ENCODE measurements at places on chromosomes 16 and 17.

- no peak for DNase-seq
Measured at GRCh38 chr17:9760266-9760665, 31.1 kb downstream of the DHRS7C start.

DNA sequence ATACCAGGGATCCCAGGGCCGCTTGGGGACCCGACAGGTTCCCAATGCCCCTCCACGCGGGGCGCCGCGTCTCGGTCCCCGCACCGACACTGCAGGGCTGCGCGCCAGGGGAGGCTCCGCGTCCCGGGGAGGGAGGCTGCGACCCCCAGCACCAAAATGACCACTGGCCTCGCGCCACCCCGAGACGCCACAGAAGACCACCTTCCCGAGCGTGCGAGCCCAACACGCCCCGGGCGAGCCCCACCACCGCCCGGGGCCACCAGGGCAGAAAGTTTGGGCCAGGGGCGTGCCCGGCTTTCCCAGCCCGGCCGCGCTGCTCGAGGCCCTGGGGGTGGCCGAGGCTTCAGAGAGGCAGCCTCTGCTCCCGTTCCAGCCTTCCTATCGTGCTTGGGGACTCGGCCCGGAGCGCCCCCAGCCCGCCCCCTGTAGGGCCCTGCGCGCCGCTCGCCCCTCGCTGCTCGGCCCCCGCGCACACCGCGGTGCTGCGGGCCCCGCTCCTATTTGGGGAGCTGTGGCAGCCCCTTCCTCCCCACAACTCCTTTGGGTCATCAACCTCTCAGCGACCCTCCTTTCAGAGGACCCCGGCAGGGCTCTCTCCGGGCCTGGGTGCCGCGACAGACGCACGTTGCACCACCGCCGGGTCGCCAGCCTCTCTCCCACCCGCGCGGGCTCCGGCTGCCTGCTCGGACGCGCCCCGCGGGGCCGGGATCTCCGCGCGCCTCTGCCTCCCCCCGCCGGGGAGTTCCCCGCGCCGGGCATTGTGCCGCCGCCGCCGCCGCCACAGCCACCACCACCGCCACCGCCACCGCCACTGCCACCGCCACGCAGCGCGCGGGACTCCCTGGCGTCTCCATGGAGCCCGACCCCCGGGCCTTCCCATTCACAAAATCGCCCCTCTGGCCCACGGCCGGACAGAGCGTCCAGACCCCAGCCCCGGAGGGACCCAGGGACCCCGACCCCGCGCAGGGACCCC lies 892 bp downstream of the RBFOX3 start:
- DNase-seq: no peak

DNA sequence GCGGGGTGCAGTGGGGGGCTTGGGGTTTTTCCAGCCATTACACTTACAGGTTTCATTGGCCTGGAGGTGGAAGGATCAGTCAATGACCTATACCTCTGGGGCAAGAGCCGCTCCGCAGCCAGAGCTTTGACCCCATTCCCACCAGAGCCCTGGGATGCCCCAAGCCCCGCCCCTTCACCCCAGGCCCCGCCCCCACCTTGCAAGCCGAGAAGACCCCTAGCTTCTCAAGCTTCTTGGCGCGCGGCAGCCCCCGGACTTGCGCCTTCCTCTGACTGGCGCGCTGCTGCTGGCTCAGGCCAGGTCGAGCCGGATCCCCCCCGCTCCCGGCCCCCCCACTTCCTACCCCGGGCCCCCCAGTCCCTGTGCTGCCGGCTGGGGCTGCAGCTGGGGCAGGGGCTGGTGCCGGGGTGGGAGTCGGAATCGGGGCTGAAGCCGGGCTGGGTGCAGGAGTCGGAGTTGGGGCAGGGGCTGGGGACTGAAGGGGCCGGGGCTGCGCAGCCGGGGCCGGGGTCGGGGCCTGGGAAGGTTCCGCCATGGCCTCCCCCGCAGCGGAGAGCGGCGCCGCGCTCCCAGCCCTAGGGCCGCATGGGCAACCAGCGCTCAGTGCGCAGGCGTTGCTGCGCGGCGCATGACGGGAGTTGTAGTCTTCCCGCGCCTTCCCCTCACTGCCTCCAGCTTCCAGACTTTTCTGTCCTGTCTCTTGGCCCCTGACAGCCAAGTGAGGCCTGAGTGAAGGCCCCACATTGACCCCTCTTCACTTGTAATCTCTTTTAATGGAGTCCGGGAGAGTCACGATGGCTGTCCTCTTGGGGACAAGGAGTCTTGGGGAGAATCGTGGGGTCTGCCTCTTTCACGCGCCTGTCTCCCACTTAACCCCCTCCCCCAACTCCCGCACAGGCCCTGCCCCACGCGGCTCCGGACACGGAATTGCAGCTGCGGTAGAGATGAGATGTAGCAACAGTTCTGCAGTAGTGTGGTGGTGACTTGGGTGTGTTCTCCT lies at the start of gene KAT2A:
Gene KAT2A, minus strand, starts transcription at position 598 of the 1,000 bp plus-strand sequence. Its CDS starts 63 bp downstream, at position 535.
- DNase-seq: peak; percentile 79

- DNase-seq: no peak
Measured at GRCh38 chr17:79546386-79546785, 64.5 kb downstream of the RBFOX3 start.

GRCh38 chr17:63934183-63935112 lies 2.3 kb upstream of the CD79B start:
- DNase-seq: no peak

DNA sequence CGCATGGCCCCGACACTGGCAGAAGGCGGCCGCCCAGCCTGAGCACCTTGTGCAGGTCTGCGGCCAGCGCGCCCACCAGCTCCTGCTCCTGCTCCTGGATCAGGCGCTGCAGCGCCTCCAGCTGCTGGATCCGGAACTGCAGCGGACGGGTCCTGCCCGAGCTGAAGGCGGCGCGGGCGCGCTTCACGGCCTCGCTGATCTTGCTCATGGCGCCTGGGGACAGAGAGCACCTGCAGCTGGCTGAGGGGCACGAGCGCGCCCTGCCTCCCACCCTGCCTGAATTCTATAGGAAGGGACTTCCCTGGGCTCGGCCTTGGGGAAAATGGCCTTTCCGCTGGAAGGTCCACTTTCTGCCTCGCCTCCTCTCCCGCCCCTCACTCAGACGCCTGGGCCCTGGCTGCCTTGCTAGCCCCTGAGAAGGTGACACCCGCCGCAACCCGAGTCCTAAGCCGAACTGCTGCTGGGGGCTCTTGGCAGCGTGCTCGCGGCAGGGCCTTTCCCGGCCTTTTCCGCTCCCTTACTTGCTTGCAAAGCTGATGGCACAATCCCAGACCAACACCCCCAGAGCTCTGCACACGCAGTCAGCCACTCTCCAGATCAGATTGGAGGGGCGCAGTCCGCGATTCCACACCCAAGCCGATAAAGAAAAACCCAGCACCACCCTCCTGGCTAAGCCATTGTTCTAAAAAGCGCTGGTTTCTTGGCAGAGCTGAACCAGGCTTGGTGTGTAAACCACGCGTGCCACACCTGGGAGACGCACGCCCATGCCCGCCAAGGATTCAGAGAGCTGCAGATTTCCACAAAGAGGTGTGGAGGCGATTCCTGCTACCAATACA lies 3.0 kb downstream of the ALDH3A1 start:
- DNase-seq: peak; percentile 83

DNA sequence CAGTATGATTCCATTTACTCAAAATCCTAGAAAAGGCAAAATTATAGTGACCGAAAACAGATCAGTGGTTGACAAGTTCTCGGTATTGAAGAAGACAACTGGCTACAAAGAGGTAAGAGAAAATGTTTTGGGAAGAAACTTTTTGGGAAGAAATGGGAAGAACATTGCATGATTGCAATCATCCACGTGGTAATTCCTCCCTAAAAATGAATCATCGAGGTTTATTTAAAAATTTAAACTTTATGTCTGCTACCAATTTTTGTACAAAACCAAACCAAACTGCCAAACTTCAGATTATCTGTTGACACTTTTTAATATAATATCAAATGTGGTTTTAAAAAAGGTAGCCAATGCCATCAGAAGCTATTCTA lies 8.1 kb downstream of the SMURF2 start:
- DNase-seq: no peak

- DNase-seq: no peak
Measured at GRCh38 chr17:45423304-45423974, 9.2 kb downstream of the ARHGAP27 start.

DNA sequence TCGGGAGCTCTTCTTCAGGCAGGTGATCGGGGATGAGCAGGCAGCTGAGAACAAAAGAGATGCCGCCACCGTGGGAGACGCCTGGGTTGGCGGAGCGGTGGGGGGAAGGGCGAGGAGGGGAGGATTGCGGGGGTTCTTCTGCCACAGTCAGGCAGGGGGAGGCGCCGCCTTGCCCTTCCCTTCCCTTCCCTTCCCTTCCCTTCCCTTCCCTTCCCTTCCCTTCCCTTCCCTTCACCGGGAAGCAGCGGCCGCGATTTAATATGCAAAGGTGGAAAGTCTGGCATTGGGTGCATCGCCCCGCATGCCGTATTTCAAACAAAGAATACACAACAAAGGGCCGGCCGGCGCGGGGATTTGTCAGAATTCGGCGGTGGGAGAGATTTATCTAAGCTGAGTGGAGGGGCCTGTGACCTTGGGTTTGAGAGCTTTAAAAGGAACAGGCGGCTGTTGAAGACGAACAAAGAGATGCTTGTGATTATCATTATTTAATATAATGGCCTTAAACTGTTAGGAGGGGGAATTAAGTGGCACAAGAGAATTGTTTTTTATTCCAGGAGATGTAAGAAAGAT lies 262.3 kb upstream of the TNRC6C start:
- DNase-seq: no peak

DNA sequence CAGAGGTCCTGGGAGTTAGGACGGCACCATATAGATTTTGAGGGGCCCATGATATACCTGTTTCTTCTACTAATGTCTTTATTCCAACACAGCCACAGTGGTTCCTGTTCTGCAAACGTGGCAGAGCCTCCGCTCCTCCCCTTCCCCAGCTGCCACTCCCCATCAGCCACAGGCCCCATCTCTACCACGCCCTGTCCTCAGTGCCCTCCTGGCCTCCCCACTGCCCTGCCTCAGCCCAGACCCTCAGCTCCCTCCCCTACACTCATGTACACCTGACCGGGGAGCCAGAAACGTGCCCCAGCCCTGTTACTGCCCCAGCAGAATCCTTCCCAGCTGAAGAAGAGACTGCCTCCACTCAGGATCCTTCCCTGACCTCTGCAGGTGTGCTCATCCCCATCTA lies 11.9 kb upstream of the RBFOX3 start:
- DNase-seq: no peak

DNA sequence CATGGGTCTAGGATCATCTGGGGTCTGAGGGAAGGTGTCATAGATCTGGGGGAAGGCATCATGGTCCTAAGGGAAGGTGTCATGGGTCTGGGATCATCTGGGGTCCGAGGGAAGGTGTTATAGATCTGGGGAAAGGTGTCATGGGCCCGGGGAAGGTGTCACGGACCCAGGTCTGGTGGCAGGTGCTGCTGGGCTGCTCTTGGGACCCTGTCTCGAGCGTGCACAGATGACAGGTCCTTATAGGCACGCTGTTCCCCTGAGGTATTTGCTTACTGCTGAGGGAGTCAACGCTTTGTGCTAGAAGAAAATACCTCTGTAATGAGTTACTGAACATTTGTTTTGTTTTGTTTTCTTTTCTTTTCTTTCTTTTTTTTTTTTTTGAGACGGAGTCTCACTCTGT lies 1.4 kb downstream of the RAB40C start:
- no peak for DNase-seq

DNA sequence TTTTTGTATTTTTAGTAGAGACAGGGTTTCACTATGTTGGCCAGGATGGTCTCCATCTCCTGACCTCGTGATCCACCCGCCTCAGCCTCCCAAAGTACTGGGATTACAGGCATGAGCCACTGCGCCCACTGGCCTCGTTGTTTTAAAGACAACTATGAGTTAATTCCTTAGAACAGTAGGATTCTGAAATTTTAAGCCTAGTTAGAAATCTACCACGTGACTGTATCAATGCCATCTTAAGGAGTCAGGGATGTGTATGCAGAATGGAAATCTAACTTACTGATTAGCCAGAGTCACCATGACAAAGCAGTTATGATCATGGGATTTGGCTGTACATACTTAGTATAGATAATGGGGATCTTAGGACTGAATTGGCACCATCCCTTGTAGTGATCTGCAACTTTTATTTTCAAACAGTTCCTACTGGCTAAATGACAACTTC lies 2.8 kb downstream of the CEP20 start:
- no peak for DNase-seq

- no peak for DNase-seq
Measured at GRCh38 chr16:86651823-86652222, 73.5 kb downstream of the FOXL1 start.

GRCh38 chr16:86508028-86508946 lies 2.0 kb upstream of the FOXF1 start:
- no peak for DNase-seq

- DNase-seq: no peak
Measured at GRCh38 chr17:1179112-1179817, 516 bp downstream of the ABR start.

DNA sequence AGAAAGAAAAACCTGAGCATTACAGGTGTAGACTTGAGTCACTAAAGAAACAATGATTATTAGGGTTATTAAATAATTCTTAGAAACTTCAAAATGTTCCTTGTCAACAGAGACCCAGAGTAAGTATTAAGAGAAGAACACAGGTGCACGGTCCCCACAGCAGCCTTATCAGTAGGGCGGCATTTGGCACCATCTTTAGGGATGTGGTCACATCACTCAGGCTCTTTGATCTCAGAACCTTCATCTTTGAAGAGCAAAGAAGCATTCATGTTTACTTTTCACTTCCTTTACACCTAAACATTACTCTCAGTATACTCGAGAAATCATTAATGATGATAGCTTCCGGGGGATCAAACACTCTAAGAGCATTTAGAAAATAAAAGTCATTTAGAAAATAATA lies 928.7 kb downstream of the KCNJ2 start:
- no peak for DNase-seq

- no peak for DNase-seq
Measured at GRCh38 chr17:16940116-16940881, 31.6 kb downstream of the TNFRSF13B start.

- DNase-seq: no peak
Measured at GRCh38 chr16:4297480-4297879, 18.4 kb upstream of the GLIS2 start.

DNA sequence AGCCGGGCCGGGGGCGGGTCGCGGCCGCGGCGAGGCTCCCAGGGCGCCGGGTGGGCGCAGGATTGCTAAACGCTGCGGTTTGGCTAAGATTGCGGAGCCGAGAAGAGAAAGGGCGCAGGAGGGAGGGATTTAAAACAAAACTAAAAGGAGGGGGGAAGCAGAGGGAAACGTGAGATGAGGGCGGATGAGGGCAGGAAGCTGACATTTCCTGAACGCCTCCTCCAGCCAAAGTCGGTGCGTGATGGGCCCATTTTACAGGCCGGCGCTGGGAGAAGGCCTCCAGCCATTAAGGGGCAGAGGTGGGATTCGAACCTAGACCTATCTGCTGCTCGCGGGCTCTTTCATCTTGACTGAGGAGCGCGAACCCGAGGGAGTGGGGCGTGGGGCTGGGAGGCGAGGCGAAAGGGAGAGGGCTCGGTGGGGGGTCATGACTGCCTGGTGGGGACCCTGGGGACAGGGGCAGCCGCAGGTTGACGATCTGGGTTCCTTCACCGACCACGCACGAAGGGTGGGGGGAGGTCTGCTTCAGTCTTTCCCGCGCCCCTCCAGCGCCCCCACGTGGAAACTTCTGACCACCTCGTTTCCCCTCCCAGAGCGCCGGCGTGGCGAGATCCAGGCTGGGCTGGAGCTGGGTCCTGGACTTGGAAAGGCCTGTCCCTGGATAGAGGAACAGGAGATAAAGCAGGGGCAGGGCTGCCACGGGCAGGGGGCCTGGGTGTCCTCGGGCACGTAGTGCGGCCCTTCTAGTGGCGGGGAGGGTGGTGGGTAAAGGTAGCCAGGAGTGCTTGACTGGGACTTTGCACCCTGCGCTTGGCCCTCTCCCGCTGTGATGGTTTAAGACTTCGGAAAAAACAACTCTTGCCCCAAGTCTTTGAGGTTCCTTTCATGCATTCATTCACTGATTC lies 3.8 kb upstream of the TAC4 start:
- peak; percentile 72 for DNase-seq

All from CD4-positive, alpha-beta T cell treated with Interleukin-12 subunit alpha and Interleukin-12 subunit beta, for 1 hour (primary cell).